Cerebellar cortex (tissue), 1 donor: ENCODE measurements at places on chromosomes 13 and 19.

DNA sequence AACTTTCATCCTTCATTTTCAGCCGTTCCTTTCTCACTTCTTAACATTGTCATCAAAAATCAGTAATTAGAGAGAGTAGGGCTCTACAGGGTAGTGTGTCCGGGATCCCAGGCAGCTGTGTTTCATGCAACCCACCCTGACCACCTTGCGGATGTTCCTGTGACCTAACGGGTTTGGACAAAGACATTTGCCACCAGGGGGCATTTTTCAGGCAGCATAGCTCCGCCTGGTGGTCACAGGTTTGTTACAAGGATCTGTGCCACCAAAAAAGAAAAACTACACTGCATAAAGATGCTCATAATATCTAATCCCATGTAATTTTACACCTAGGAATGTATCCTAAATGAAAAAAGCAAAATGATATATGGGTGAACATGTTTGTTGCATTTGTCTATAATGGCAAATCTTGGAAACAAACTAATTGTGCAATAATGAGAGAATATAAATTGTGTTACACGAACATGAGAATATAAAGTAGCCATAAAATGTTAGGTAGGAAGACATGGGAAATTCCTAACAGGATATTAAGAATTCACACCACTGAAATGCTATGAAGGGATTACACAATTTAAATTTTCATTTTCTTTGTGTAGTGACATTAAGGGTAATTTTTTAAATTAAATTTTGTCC lies 123.0 kb downstream of the SLC7A1 start:
- peak; percentile 33 for DNase-seq

- DNase-seq = no peak
These were observed 408.2 kb downstream of the COG6 start for GRCh38 chr13:40063703-40064102.

- peak; percentile 99 for DNase-seq
These were observed 1.4 kb downstream of the PEG3 start for GRCh38 chr19:56838909-56839651.

DNA sequence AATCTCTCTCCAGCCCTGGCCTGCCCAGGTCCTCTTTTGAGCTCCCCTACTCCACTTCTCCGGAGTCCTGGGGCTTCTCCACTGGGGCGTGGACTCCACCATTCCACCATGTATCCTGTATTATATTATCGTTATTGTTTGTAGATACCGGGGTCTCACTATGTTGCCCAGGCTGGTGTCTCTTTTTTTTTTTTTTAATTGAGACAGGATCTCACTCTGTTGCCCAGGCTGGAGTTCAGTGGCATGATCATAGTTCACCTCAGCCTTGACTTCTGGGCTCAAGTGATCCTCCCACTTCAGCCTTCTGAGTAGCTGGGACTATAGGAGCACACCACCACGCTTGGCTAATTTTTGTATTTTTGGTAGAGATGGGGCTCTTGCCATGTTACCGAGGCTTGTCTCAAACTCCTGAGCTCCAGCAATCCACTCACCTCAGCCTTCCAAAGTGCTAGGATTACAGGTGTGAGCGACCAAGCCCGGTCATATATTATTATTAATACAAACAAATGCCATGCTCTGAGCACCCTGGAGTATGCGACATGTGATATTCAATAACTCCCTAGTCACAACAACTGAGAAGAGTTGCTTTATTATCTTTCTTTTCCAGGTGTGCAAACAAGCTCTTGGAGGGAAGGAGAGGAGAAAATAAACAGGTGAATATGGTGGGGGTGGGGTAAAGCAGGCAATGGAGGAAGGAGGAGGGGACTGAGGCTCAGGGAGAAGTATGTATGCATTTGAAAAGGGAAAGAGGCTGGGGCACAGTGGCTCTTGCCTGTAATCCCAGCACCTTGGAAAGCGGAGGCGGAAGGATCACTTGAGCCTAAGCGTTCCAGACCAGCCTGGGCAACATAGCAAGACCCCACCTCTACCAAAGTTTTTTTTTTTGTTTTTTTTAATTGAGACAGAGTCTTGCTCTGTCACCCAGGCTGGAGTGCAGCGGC lies 2.8 kb upstream of the CERS4 start:
- no peak for DNase-seq

DNA sequence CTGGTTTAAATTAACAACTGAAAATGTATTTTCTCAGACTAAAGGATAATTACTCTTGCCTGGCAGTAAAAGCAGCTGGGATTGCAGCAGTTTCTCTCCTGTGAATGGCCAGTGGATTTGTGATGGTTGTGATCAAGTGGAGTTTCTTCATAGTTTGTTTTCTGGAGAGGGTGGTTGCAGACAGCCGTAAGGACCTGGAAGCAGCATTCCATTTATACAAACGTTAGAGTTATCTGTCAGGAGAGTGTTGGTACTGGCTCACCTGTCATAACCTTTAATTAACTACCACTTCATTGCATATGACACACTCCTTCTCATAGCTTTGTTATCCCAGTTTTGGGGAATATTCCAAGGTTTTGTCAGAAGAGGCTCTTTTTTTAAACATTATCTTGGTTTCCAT lies 258.4 kb upstream of the SLC10A2 start:
- no peak for DNase-seq

DNA sequence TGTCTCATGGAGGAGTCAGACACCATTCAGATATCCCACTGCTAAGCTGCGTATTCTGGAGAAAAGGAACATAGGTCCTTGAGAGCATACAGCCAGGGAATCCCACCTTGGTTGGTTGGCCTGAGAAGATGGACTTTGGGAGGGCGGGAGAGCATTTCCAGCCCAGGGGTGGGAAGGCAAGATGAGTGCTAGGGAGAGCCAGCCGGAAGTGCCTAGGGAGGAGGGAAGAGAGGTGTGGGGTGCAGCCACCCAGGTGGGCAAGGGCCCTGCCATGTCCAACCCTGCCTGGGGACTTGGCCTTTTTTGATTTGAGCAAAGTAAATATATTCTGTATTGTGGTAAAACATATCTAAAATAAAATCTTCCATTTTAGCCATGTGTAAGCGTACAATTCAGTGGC lies 19.7 kb downstream of the SIAH3 start:
- DNase-seq = no peak

- no peak for DNase-seq
These were observed 39.6 kb upstream of the C1QTNF9 start for GRCh38 chr13:24269821-24270220.

GRCh38 chr13:108408672-108409071 lies 139.2 kb downstream of the TNFSF13B start:
- no peak for DNase-seq

DNA sequence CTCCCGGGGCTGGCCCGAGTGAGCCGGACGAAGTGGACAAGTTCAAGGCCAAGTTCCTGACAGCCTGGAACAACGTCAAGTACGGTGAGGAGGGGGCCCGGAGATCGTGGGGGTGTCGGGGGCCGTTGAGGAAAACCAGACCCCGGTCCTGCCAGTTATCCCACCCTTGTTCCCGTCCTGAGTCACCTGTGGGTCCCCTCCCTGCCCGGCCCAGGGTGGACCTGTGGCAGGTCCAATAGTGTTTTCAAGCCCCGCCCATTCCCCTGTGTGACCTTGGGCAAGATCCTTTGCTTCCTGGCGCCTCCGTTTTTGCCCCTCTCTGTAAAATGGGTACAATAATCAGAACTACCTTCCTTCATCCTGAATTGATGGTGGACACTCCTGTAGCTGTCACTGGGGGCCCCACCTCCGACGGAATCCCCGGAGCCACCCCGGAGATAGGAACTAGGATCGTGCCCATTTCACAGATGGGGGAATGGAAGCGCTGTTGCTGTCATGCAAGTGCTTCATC lies 593 bp downstream of the ATG4D start:
- DNase-seq = no peak

GRCh38 chr13:86976521-86977324 lies 694.4 kb upstream of the SLITRK5 start:
- no peak for DNase-seq

DNA sequence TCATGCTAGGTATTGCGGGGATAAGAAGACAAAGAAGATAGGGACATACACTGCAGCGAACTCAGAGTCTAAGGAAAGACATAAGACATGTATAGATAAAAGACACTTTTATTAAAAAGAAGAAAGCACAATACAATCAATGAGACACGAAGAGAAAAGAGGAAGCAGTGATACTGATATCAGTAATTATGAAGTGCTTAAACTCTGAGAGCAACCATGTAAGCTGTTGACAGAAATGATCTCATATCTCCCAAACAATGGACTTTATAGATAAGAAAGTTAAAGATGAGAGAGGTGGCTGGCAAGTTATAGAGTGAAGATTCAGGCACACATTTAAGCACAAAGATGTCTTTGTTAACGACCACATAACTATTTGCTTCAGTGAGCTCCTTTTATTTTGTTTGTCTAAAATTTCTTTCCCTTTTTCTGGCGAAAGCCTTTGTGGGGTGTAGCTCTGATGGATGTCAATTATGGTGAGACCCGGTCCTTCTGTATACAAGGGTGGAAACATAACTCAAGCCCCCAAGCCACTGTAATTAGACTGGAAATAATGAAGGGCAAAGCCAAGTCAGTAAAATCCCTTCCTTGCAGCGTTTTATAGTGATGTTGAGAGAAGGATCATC lies 818.0 kb upstream of the SLC10A2 start:
- no peak for DNase-seq

- DNase-seq = no peak
These were observed 555.4 kb downstream of the KCTD12 start for GRCh38 chr13:76330761-76331160.

- no peak for DNase-seq
These were observed 34.3 kb upstream of the TEX29 start for GRCh38 chr13:111286162-111286561.

- DNase-seq = no peak
These were observed 4.5 kb downstream of the KCNN4 start for GRCh38 chr19:43776286-43776685.

GRCh38 chr13:44868397-44868796 lies 120.9 kb downstream of the NUFIP1 start:
- no peak for DNase-seq

DNA sequence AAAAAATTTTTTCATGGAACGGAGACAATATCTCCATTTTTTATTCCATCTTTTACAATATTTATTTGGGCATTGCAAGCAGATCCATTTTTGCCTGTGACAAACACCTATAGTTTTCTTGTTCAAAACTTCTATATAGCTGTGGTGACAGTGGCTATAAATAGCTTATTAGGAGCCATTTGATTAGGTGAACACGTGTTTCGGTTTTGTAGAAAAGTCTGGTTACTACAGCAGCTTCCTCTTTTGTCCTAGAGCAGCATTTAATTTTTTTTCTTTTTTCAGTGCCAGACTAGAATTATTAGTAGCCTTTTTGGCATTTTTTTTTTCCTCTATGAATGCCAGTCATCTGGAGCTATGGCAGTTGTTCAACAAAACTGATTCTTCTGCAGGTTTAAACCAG lies 123.5 kb downstream of the RXFP2 start:
- no peak for DNase-seq

GRCh38 chr13:52009946-52010345 lies 1.3 kb downstream of the ATP7B start:
- DNase-seq = no peak

DNA sequence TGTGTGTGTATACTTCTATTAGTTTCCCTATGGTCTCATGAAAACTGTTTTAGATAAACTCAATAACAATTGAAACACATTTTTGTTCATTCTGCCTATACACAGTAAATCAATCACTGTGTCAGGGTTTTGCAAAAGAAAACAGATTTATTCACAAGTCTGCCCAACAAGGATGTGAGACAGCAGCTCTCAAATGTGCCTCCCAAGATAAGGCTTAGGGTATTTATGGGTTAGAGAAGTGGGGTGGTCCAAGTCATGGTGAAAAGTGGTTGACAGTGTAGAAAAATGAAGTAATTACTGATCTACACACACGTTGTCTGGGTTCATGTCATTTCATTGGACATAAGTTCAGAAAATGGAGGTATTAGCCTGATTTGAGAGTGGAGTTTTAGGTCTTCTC lies 844.6 kb downstream of the SLITRK6 start:
- DNase-seq = no peak

DNA sequence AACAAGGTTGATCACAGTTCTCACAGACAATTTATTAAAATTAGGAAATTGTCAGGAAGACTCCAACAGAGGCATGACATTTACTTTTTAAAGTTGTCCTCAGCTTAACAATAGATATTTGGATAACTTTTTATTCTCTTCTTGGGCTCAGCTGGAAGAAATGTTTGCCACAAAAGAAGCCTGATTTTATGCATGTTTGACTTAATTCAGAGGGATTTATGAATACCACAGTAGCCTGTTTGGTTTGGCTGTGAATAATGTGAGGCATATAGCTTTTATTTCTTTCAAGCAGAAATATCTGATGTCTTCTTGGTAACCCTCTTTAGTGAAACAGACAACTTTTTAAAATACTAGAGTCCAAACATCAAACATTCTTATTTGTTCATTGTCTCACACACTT lies 1464.5 kb upstream of the SLC10A2 start:
- DNase-seq = no peak

DNA sequence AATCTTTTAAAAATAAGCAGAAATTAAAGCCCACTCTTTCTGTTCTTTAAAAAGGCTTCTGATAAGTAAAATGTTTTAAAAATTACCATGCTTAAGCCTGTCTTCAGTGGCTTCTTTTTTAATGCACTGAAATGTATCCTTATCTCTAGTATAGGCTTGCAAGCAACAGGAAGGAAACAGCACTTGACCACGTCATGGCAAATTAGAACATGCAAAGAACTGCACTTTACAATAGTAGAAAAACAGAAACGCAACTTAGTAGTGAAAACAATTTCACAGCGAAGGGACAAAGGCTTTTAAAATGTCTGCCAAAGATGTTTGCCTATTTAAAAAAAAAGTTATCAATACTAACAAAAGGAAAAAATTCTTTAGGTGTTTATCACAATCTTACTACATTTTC lies 36.3 kb downstream of the ELF1 start:
- DNase-seq = no peak

GRCh38 chr19:50794074-50794875 lies 4.1 kb downstream of the ACP4 start:
- DNase-seq = no peak

- peak; percentile 68 for DNase-seq
These were observed 44.9 kb downstream of the ESD start for GRCh38 chr13:46751811-46752635.

GRCh38 chr19:51219971-51220370 lies 4.9 kb upstream of the CD33 start:
- DNase-seq = no peak

DNA sequence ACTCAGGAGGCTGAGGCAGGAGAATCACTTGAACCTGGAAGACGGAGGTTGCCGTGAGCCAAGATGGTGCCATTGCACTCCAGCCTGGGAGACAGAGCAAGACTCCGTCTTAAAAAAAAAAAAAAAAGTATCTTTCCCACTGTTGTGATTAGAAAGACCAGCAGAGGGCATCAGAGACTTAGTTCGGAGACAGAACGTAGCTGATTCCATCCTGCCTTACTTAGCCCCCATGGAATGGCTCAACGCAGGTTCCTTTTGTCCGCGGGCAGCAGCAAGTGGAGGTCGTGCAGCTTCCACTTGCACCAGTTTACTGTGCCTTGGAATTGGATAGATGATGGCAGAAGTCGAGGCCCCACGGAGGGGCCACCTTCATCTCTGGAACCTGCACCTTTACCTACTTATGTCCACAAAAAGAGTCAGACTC lies 8.1 kb downstream of the TIMM29 start:
- DNase-seq = peak; percentile 92
